ENCODE measurements at places on chromosomes 2 and 18.

DNA sequence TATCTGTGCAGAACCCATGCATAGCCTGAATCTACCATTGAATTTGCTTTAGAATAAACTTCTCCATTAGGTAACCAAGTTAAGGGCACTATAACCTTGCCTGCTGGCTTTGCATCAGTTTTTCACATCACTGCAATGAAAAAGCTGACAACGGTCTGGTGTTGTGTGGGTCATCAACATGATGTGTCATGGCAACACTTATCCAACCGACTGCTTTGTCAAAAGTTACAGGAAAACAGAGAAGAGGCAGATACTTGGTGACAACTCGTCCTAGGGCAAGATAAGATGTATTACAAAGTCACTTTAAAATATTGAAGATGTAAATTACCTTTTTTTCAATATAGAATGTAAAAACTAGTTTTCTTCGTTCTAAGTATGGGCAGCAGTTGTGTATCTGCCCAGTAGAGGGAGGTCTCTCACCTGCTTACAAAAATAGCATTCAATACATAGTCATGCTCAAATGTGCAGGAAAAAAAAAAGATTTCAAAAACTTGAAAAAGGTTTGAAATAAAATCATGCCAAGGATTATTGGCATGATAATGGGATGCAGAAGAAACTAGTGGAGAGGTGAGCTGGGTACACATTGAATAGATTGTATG is 96.3 kb downstream of the EVA1A start:
- no peak for DNase-seq
- no peak overlapping the region for H3K4me3 ChIP-seq
- H3K27me3 ChIP-seq: no peaks in the 10 kb centered on the region
- peaks cover 2% of the 10 kb centered on the region for H3K4me1 ChIP-seq
- no peaks in the 10 kb centered on the region for H3K36me3 ChIP-seq
- no peak overlapping the region for H3K27ac ChIP-seq

DNA sequence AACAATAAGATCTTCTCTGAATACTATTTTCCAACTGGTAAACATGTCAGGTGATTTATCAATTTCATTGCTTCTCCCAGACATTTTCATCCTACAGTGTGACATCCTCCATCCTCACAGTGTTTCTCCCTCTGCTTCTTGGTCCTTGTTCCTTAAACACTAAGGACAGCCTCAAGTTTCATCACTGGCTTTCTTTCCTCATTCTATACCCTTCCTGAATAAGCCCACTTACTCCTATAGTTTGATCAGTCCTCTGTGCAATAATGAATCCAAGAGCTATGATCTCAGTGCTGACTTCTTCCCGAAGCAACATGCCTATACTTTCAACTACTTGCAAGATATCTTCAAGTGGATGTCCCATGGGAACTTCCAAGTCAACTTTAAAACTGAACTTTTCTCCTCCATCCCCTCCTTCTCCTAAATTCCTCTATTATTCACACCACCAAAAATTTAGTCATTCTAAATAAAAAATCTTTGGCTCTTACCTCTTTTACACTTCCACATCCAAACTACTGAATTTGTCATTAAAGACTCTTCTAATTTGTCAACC is 87.6 kb downstream of the FAM228A start:
- no peaks in the 10 kb centered on the region for H3K4me1 ChIP-seq
- no peak for DNase-seq
- H3K27ac ChIP-seq: no peak overlapping the region
- no peaks in the 10 kb centered on the region for H3K27me3 ChIP-seq

DNA sequence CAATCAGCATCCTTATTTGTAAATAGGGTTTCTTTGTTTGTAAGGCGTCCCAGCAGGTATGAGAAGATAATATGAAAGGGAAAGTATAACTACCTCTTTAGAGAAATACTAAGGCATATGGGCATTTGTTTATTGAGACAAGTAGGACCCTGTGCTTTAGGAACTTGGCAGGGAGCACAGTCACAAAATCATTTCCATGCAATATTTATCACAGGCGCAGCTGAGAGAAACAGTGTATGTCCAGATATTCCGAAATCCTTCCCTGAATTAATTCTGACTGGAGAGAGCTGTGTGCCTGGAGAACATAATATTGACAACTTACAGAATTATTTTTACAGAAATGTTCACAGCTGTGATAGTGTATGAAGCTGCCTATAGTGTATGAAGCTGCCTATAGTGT is 416.7 kb downstream of the THSD7B start:
- no peak overlapping the region for H3K27ac ChIP-seq
- no peak for DNase-seq
- no peaks in the 10 kb centered on the region for H3K36me3 ChIP-seq
- H3K4me1 ChIP-seq: no peaks in the 10 kb centered on the region
- no peak overlapping the region for H3K4me3 ChIP-seq

- DNase-seq: no peak
- H3K36me3 ChIP-seq: no peaks in the 10 kb centered on the region
- no peak overlapping the region for H3K27ac ChIP-seq
- no peaks in the 10 kb centered on the region for H3K27me3 ChIP-seq
- H3K4me1 ChIP-seq: no peaks in the 10 kb centered on the region
- no peak overlapping the region for H3K4me3 ChIP-seq
Measured at GRCh38 chr18:6257950-6258349, 156.8 kb downstream of the L3MBTL4 start.

GRCh38 chr18:66440433-66440832 is 163.5 kb downstream of the CDH19 start:
- H3K4me1 ChIP-seq: no peaks in the 10 kb centered on the region
- H3K27me3 ChIP-seq: no peaks in the 10 kb centered on the region
- no peaks in the 10 kb centered on the region for H3K36me3 ChIP-seq
- no peak for DNase-seq
- H3K27ac ChIP-seq: no peak overlapping the region

GRCh38 chr2:23698721-23699579 is 228.0 kb downstream of the ATAD2B start:
- no peak overlapping the region for H3K27ac ChIP-seq
- H3K27me3 ChIP-seq: no peaks in the 10 kb centered on the region
- H3K4me3 ChIP-seq: no peak overlapping the region

- no peaks in the 10 kb centered on the region for H3K27me3 ChIP-seq
- DNase-seq: no peak
- no peaks in the 10 kb centered on the region for H3K36me3 ChIP-seq
- no peak overlapping the region for H3K27ac ChIP-seq
- peaks cover 1% of the 10 kb centered on the region for H3K4me1 ChIP-seq
Measured at GRCh38 chr2:197950724-197951123, 146.3 kb downstream of the PLCL1 start.

DNA sequence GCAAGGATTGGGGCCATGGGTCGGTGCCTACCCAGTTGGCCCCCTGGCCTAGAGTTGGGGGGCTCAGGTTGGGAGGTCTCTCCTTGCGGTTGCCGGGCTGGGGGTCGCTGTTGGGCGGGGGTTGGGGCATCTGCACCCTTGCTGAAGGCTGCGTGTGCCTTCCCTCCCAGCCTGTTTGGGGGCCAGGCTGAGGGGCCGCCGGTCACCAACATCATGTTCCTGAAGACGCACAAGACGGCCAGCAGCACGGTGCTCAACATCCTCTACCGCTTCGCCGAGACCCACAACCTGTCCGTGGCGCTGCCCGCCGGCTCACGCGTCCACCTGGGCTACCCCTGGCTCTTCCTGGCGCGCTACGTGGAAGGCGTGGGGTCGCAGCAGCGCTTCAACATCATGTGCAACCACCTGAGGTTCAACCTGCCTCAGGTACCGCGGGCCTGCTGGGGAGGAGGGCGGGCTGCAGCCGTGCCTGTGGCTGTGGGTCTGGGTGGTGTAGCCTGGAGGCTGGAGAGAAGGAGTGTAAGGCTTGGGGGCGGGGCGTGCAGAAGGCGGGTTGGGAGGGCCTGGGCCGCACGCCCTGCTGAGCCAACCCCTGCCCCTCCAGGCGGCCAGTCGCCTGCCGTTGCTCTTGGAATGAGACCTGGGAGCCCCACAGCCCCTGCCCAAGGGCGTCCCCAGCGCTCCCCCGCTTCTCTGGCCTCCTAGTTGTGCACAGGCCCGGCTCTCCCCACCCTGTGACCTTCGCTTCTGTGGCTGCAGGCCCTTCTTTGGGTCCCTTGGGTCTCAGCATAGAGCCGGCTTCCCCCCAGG is 7.2 kb upstream of the NEU4 start:
- no peaks in the 10 kb centered on the region for H3K36me3 ChIP-seq
- H3K4me3 ChIP-seq: no peak overlapping the region
- peaks cover 9% of the 10 kb centered on the region for H3K4me1 ChIP-seq

- H3K36me3 ChIP-seq: no peaks in the 10 kb centered on the region
- H3K4me3 ChIP-seq: no peak overlapping the region
- no peak for DNase-seq
- H3K27ac ChIP-seq: no peak overlapping the region
- H3K4me1 ChIP-seq: no peaks in the 10 kb centered on the region
Measured at GRCh38 chr2:21118302-21118920, 5.4 kb upstream of the TDRD15 start.

- H3K27ac ChIP-seq: no peak overlapping the region
- no peaks in the 10 kb centered on the region for H3K27me3 ChIP-seq
- no peaks in the 10 kb centered on the region for H3K36me3 ChIP-seq
Measured at GRCh38 chr2:189178726-189179569, 613 bp downstream of the COL5A2 start.

- no peaks in the 10 kb centered on the region for H3K4me1 ChIP-seq
- H3K27me3 ChIP-seq: no peaks in the 10 kb centered on the region
- H3K4me3 ChIP-seq: no peak overlapping the region
- DNase-seq: no peak
- no peak overlapping the region for H3K27ac ChIP-seq
Measured at GRCh38 chr2:10255189-10256030, 47.3 kb upstream of the HPCAL1 start.

DNA sequence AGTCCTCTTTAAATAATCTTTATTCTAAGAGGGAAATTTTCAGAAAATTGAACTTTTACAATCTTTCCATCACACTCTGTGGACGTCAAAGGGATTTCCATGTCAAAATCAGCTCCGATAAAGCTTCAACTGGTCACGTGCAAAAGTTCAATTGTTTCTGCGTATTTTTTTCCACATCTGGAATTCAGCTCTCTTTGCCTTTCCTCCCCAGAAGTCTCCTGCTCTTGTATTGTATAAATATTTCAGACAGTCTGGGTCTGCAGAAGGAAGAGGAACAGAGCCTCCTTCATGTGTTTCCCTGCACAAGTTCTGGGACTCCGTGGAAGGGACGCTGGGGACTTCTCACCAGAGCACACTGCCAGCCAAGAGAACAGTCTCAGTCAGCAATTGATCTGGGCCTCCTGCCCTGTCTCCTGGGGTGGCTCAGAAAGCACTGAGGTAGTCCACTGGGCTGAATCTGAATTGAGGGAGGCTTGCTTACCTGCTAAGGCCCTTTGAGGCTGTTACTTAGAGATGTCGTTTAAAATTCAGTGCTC is 251.5 kb downstream of the TFCP2L1 start:
- H3K36me3 ChIP-seq: no peaks in the 10 kb centered on the region
- H3K27me3 ChIP-seq: no peaks in the 10 kb centered on the region
- H3K4me3 ChIP-seq: no peak overlapping the region
- no peak for DNase-seq
- H3K27ac ChIP-seq: no peak overlapping the region

GRCh38 chr2:21981127-21981526 is 857.4 kb downstream of the TDRD15 start:
- no peak overlapping the region for H3K27ac ChIP-seq
- no peaks in the 10 kb centered on the region for H3K36me3 ChIP-seq
- no peaks in the 10 kb centered on the region for H3K27me3 ChIP-seq
- H3K4me1 ChIP-seq: no peaks in the 10 kb centered on the region

GRCh38 chr2:237647176-237648015 is 20.0 kb downstream of the LRRFIP1 start:
- no peaks in the 10 kb centered on the region for H3K27me3 ChIP-seq
- no peak overlapping the region for H3K27ac ChIP-seq
- H3K4me3 ChIP-seq: no peak overlapping the region
- H3K4me1 ChIP-seq: no peaks in the 10 kb centered on the region
- no peaks in the 10 kb centered on the region for H3K36me3 ChIP-seq

DNA sequence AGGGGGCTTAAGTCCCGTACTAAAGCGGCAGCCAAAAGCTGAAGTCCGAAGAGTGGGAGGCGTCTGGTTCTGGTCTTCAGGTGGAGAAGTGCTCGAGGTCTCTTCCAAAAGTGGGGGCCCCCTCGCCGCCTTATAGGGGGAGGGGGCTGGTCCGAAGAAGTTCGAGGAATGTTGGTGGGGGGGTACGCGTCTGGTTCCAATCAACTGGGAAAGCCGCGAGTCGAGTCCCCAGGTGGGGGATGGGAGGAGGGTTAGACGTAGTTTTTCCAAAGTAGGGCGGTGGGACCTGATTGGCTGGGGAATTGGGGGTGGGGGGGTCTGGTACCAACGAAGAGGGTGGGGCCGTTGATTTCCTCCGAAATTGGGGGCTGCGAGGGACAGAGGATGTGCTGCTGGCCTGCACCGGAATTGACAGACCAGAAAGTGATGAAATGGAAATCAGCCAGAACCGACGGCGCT is 594 bp downstream of the ITM2C start:
- H3K27me3 ChIP-seq: no peaks in the 10 kb centered on the region
- no peak for DNase-seq
- no peaks in the 10 kb centered on the region for H3K36me3 ChIP-seq
- H3K27ac ChIP-seq: no peak overlapping the region

DNA sequence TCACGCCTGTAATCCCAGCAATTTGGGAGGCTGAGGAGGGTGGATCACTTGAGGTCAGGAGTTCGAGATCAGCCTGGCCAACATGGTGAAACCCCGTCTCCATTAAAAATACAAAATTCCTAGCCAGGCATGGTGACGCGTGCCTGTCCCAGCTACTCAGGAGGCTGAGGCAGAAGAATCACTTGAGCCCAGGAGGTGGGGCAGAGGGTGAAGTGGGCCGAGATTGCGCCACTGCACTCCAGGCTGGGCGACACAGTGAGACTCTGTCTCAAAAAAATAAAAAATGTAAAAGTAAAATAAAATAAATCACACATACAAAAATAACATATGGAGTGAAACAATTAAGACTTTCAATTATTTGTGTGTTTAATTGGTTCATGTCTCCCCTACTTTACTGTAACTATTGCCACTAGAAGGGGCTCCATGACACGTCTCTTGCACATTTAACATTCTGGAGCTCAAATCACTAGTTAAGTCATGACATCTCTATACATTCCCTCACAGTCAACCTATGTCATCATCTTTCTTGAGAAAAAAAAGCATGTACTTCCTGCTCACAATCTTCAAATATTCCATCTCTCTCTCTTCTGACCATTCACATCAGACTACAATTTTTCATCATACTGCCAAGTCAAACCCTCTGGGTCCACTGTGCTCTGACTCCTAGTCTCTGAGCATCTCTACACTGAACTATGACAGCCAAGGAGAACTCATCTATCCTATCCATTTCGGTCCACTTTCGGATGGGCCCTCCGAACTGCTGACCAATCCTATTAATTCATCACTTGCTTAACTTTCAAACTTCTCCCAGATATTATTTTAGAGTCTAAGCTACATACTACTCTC is 6.7 kb downstream of the GFPT1 start:
- no peak overlapping the region for H3K27ac ChIP-seq
- no peaks in the 10 kb centered on the region for H3K27me3 ChIP-seq
- no peak for DNase-seq
- H3K4me3 ChIP-seq: no peak overlapping the region

GRCh38 chr2:222754324-222754930 is 83.0 kb downstream of the MOGAT1 start:
- H3K36me3 ChIP-seq: no peaks in the 10 kb centered on the region
- H3K27ac ChIP-seq: no peak overlapping the region
- no peak overlapping the region for H3K4me3 ChIP-seq
- no peak for DNase-seq

All from iPS DF 6.9 (cell line).